ENCODE measurements at places on chromosomes 16 and 17.

GRCh38 chr17:42275527-42276358, 448 bp downstream of the STAT5B start:
- H3K27me3 ChIP-seq = no peaks in the 10 kb centered on the region
- peaks cover 5% of the 10 kb centered on the region for H3K36me3 ChIP-seq

- H3K27ac ChIP-seq = no peak overlapping the region
- H3K36me3 ChIP-seq = peaks cover 63% of the 10 kb centered on the region
- no peak for DNase-seq
- H3K4me3 ChIP-seq = no peak overlapping the region
Observed at GRCh38 chr16:81473558-81473957, 28.9 kb downstream of the CMIP start.

DNA sequence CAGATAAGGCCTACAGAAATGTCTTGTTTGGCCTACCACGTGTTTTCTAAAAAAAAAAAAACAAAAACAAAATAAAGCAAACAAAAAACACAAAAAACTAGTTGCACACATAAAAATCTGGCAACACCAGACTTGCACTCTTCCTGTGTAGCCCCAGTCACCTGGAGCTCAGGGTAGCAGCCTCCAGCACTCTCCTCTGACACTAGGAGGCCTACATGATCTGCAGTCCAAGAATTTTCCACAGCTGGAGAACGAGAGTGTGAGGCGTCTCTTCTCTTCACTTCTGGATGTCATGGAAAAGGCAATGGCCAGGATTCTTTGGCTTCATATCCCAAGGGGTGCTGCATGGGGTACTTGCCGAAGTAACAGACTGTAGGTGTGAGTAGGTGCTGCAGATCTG, 310.2 kb upstream of the SALL1 start:
- H3K4me1 ChIP-seq = no peaks in the 10 kb centered on the region
- DNase-seq = no peak
- no peaks in the 10 kb centered on the region for H3K27me3 ChIP-seq
- no peak overlapping the region for H3K4me3 ChIP-seq
- no peaks in the 10 kb centered on the region for H3K36me3 ChIP-seq

DNA sequence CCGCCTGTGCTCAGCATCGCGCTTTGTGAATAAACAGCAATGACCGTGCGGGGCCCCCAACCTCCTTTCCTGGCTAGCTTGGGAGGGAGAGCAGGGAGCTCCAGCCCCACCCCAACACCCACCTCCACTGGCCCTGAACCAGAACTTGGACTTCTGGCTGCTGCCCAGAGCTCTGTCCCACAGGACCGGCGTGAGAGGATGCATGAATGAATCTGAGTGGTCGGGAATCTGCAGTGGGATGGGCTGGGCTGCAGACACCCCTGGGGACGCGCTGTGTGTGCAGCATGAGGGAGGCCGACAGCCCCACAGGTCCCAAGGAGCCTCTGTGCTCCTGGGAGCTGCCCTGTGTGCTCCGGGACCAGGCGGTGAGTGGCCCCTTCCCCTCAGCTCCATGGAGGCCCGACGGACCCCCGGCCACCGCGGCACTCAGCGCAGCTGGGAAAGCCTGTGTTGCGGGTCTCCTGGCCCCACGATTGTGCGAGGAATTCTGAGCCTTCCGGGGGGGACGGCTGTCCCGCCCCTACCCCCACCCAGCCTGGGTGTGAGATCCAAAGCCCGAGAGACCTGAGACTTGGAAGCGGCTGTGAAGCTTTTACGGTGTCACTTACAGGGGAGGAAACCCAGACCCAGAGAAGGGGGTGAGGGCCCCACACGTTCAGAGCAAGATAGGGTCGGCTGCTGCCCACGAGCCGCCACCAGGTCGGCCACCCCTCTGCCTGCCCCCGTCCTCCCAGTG, 5.4 kb downstream of the PIEZO1 start:
- DNase-seq = no peak
- H3K27ac ChIP-seq = peak overlapping the region; percentile 92
- H3K27me3 ChIP-seq = no peaks in the 10 kb centered on the region
- H3K4me3 ChIP-seq = peak overlapping the region; percentile 87

DNA sequence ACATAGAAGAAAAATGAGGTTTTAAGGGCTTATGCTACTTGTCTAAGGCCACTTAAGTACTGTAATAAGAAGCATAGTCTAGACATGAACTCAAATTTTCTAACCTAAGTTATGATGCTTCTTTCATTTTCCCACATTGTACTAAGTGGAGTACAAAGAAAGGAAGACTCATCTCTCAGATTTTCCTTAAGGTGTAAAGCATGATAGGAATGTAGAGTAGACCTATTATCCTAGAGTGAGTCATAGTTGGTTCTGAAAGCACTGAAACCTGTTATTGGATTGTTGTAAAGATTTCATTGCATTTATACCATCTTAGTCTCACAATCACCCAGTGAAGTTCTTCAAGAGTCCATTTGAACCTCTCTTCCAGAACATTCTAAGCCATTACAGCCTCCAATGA, 343.8 kb downstream of the TOX3 start:
- no peak overlapping the region for H3K27ac ChIP-seq
- DNase-seq = no peak
- no peaks in the 10 kb centered on the region for H3K27me3 ChIP-seq
- H3K36me3 ChIP-seq = no peaks in the 10 kb centered on the region

Data from activated CD8-positive, alpha-beta T cell treated with anti-CD3 and anti-CD28 coated beads, Interleukin-2, amount 10 ng/mL, durations not matched to agents 7 days and 5 days (primary cell).